Right hindlimb (tissue), 1 donor: ENCODE measurements at places on chromosomes 4 and X.
A peak's percentile ranks its signal among the peaks of the same experiment; 100 is the strongest.

- DNase-seq = peak; percentile 26
These were observed 14.2 kb upstream of the PJA1 start for GRCh38 chrX:69179380-69179911.

DNA sequence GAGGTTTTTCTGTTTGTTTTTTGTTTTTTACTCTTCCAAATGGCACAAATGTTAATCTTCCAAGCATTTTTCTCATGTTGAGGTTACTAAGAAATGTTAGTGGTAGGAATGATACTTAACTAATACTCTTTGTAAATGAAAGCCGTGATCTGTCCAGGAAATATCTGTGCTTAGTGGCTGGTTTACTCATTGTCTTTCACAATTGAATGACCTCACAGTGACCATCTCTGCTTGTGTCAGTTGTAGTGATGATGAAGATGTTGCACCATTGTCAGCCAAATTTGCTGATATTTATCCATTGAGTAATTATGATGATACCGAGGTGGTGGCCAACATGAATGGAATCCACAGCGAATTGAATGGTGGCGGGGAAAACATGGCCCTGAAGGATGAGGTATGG, 93.5 kb downstream of the TNIP2 start:
- no peak for DNase-seq

DNA sequence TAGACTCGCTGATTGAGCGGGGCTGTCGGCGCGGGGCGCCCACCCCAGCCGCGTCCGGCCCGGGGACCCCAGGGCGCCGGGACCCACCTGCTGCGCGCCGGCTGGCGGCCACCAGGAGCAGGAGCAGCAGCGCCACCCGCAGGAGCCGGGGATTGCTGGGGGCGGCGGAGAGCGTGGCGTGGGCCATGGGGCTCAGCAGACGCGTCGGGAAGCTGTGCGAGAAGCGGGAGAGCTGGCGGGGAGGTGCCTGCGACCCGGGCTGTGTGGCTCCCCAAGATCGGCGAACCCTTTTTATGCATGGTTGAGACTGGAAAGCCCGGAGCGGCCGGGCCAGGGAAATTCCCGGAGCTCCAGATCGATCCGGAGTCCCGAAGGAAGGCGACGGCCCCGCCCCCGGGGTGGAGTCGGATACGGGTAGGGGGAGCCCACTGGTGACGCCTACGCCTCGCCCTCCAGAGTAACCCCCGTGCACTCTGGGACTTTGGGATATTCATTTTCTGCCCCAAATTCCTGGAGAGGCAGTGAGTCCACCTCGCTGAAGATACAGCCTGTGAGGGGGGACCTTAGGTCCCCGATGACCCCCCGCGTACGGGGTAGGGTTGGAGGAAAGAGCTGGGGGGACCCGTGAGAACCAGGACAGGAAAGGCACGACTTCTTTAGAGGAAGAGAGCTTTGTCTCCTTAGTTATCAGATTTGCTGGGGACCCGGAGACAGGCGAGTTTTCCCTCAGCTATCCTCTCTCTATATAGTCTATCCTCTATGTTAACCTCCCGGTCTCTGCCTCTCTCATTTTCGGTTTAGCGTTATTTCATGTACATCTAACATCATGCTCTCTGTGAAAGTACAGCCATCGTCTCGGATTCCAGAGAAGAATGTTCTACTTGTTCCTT, at the start of gene CXCL3:
Gene CXCL3 (minus strand): TSS at position 265 of the 890 bp plus-strand sequence. CDS start 78 bp downstream, at position 187.
- peak; percentile 68 for DNase-seq

DNA sequence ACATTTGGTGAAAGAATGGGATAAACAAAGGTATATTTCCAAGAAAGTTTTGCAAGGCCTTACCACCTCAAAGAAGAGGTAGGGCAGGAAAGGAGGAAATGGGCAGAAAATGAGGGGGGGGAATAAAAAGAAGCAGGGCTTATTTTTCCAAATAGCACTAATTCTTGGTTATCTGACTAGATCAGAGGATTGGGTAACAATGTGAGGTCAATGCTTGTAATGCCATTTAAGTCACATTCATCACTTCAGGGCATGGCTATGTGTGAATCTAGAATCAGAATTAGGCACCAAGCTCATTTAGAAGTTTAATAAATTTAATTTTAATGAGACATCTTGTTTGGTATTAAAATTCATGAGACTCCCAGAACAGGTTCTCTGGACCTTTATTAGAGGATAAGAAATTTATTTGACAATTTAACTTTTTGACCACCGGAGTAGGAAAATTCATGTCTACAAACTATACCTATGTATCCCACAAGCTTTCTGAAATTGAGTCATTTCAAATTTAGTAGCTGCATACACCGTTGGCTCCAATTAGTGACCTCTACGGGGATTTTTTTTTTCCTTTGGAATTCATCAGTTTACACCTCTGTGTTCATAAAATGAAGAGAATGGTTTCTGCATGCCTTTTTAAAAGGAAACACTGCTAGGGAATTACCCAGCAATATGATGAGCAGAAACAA, 1.4 kb upstream of the STS start:
- no peak for DNase-seq

- no peak for DNase-seq
These were observed 53.1 kb downstream of the FAM114A1 start for GRCh38 chr4:38920677-38921076.

DNA sequence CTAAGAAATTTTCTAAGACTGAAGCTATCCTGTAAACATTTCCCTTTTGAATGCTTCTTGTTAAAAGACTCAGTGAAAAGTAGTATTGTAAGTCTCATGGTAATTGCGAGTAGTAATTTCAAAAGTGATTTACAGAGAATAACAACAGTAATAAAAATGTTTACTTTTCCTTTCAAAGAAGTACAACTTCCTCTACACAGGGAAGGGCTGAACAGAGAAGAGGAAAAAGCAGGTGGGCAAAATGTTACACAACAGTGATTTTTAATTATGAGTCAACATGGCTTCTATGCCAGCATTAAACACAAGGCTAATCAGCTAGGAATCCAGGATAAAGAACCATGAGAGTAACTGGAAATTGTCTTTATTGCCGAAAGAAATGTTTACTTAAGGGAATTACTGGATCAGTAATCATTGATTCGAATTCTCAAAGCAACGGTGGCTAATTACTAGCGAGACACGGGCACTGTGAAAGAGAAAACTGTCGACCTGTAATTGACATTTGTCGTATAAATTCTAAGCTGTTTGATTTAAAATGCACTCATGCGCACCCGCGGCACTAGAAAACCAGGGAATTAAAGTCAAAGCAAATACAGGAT, 15.4 kb downstream of the UTP3 start:
- DNase-seq = no peak

DNA sequence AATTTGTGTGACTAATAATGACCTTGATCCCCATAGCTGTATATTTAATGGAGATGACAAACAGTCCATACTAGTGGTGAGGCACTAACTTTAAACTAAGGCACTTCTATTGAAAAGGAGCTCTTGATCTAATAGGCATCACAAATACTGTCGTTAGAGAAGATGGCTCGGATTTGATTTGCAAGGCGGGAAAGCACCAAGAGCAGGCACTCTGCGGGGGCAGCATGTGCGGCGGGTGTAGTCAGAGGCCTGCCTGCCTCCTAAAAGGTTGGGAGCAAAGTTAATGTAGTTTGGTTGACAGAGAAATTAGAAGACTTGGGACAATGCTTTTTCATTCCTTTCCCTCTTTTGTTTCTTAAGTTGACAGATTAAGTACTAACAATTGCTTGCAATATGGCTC, 278.8 kb downstream of the CFAP299 start:
- DNase-seq = no peak
